ENCODE measurements at places on chromosomes 16 and 17. TPM values are rescaled to one million over a fixed set of nuclear protein-coding genes. Genes with fewer than 3 reads are reported as not detected.

CCT6B gene
- total RNA-seq, result 0.28 TPM

SLC5A10 gene
- total RNA-seq, result not detected

HOXB6 gene
- total RNA-seq, result 11.9 TPM

NOXO1 gene
- total RNA-seq, result not detected

DHX38 gene
- 97.9 TPM for total RNA-seq

CTRB1 gene
- total RNA-seq, result not detected

ZNF597 gene
- 2.4 TPM for total RNA-seq

SYCE1L gene
- total RNA-seq, result 3.4 TPM

Measured in dermis blood vessel endothelial cell (primary cell).